Stimulated activated CD4-positive, alpha-beta T cell treated with anti-CD3 and anti-CD28 coated beads, Interleukin-1b, Interleukin-23, amount 100 ng/mL, for 1 hour (primary cell): ENCODE measurements at places on chromosomes 2 and 18.

GRCh38 chr2:128187032-128187654, 96.1 kb downstream of the UGGT1 start:
- no peak for DNase-seq

GRCh38 chr2:110748489-110748867, 16.1 kb downstream of the ACOXL start:
- no peak for DNase-seq

- no peak for DNase-seq
These were observed 10.5 kb downstream of the WDR43 start for GRCh38 chr2:28904802-28905457.

- no peak for DNase-seq
These were observed 447.6 kb upstream of the POU3F3 start for GRCh38 chr2:104406261-104406726.

DNA sequence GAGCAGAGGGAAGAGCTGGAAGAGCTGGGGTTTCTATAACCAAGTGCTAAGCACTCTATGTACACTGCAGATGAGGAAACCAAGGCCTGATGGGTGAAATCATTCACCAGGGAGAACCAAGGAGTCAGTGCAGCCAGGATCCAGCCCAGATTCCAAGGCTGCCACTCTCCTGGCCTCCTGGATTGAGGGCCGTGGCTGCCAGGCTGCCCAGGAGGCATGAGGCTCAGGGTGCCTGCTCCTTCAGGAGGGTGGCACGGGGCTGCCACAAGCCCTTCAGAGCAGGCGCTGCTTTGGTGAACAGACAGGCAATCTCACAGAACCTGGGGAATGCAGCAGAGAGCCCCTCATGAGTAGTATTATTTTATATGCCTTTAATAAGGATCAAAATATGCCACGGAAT, 293.7 kb upstream of the HDAC4 start:
- no peak for DNase-seq
